ENCODE measurements at places on chromosomes 2 and 18.

DNA sequence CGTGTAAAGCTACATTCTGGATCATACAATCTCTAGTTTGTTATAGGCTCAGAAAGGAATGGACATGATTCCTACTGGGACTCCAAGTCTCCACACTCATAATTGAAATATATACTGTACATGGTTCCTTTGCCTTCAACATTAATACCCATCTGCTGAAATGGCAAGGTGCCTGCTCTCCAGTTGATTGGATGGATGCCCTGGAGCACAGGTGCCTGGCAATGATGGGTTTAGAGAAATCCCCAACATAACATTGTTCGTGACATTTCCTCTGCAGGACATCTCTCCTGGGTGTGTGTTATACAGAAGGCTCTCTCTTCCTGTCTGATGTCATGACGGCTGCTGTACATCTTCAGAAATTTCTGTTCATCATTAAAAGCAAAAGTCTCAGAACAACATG is 449.7 kb upstream of the CWC22 start:
- DNase-seq = no peak

DNA sequence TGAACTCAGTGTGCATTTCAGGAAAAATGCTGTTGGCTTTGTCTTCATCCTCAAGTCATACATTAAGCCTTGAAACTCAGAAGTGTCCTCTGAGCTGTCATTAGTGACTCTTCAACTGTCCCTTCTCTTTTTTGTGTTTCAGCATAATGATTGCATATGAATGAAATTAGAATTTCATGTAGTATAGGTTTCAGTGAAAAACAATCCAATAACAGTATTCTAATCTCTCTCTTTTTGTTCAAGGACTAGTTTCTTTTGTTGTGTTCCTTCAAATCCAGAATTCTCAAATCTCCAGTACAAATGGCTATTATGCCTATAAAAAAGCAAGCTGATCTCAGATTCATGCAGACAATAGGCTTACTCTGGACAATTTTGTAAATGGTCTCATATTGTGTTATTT is 133.5 kb downstream of the QPCT start:
- no peak for DNase-seq

GRCh38 chr2:55903727-55904126 is 19.9 kb downstream of the EFEMP1 start:
- DNase-seq = no peak

GRCh38 chr2:140473851-140474250 is 1657.0 kb downstream of the LRP1B start:
- no peak for DNase-seq

All from epithelial cell of prostate (primary cell).